ENCODE measurements at places on chromosomes 5 and 9.

DNA sequence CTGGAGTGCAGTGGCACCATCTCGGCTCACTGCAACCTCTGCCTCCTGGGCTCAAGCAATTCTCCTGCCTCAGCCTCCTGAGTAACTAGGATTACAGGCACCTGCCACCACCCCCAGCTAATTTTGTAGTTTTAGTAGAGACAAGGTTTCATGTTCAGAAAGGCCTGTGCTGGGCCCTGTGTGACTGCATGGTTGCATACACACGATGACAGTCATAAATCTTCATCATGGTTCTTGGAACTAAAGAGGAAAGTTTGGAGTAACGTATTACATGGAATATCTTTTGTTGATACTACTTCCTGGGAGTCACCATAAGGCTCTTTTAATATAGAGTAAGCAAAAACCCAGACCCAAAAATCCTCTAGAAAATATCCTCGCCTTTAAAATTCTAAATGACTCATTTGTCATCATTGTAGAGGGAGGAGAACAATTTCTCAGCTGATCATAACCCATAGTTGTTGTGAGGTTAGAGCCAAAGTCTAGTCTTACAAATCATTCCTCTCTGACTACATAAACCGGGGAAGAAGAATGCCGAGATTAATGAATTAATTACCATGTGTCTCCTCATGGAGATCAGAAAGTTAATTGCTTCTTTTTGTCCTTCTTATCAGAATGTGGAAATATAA, 47.0 kb downstream of the KLF9 start:
- H3K4me1 ChIP-seq: no peaks in the 10 kb centered on the region
- H3K36me3 ChIP-seq: no peaks in the 10 kb centered on the region
- DNase-seq: no peak
- no peaks in the 10 kb centered on the region for H3K27me3 ChIP-seq
- H3K27ac ChIP-seq: no peak overlapping the region

- H3K27me3 ChIP-seq: no peaks in the 10 kb centered on the region
- H3K36me3 ChIP-seq: no peaks in the 10 kb centered on the region
- H3K4me3 ChIP-seq: no peak overlapping the region
- H3K27ac ChIP-seq: no peak overlapping the region
- DNase-seq: no peak
These were observed 3.9 kb downstream of the LCN8 start for GRCh38 chr9:136754059-136754572.

- H3K27me3 ChIP-seq: no peaks in the 10 kb centered on the region
- H3K36me3 ChIP-seq: no peaks in the 10 kb centered on the region
- no peak for DNase-seq
- no peak overlapping the region for H3K27ac ChIP-seq
- H3K4me3 ChIP-seq: no peak overlapping the region
These were observed 149.9 kb upstream of the FBN2 start for GRCh38 chr5:128687930-128688329.

- H3K27me3 ChIP-seq: no peaks in the 10 kb centered on the region
- H3K36me3 ChIP-seq: no peaks in the 10 kb centered on the region
- no peak overlapping the region for H3K27ac ChIP-seq
- H3K4me1 ChIP-seq: peaks cover 7% of the 10 kb centered on the region
These were observed 1879.2 kb upstream of the CDH9 start for GRCh38 chr5:28917631-28918030.

DNA sequence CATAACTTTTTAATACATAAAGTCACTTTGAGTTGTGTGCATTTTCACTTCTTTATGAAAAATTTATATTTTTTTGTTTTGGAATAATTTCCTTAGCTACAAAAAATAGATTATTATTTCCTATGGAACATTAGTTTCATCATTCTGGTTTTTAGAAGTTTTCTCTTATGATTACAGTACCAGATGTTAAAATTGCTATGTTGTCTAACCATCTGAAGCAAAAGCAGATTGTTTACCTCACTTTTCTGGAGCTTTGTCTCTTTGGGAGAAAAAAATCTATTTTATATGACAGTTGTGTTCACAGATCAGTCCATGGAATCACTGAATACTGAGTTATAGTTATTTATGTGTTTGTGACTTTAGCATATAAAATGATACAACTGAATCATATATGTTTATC, 708.9 kb upstream of the RIOK2 start:
- no peak overlapping the region for H3K27ac ChIP-seq
- H3K27me3 ChIP-seq: no peaks in the 10 kb centered on the region
- H3K4me3 ChIP-seq: no peak overlapping the region
- no peaks in the 10 kb centered on the region for H3K36me3 ChIP-seq

- no peaks in the 10 kb centered on the region for H3K27me3 ChIP-seq
- H3K4me1 ChIP-seq: peaks cover 12% of the 10 kb centered on the region
- H3K36me3 ChIP-seq: no peaks in the 10 kb centered on the region
- H3K27ac ChIP-seq: no peak overlapping the region
- DNase-seq: no peak
These were observed 95.7 kb upstream of the BASP1 start for GRCh38 chr5:17121776-17122175.

- no peak overlapping the region for H3K27ac ChIP-seq
- H3K4me3 ChIP-seq: no peak overlapping the region
- peaks cover 23% of the 10 kb centered on the region for H3K4me1 ChIP-seq
- peaks cover 6% of the 10 kb centered on the region for H3K36me3 ChIP-seq
- DNase-seq: no peak
These were observed 77.9 kb downstream of the LHFPL2 start for GRCh38 chr5:78570646-78571045.

DNA sequence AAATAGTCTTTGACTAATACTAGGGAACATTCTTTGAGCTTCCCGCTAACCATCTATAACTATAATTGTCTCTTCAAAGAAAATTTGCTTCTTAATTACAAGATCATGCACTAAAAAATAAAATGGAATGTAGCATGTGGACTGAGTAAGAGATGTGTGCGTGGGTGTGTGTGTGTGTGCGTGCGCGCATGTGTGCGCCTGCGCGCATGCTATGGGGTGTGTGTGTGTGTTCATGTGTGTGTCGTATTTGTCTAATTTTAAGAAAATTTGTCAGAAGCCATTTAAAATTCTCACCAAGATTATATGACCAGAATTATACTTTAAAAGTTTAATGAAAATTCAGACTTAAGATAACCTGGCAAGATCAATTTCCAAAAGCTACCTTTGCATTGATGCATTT, 593.0 kb downstream of the ACTL7B start:
- no peak for DNase-seq
- H3K27ac ChIP-seq: no peak overlapping the region
- no peak overlapping the region for H3K4me3 ChIP-seq
- peaks cover 14% of the 10 kb centered on the region for H3K4me1 ChIP-seq
- no peaks in the 10 kb centered on the region for H3K27me3 ChIP-seq

DNA sequence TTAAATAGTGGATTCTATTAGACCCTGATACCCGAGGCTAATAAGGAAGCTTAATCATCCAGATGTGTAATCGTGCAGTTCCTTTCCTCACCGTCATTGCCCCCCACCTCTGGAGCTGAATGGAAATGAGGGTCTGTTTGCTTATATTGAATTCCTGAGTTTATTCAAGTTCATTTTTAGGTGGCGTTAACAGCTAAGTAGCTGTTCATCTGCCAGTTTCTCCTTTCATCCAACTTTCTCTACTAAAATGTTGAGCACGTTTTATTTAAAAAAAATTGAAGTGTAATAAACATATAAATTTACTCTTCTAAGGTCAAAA, 291.0 kb downstream of the DOCK8 start:
- peaks cover 21% of the 10 kb centered on the region for H3K36me3 ChIP-seq
- DNase-seq: no peak
- H3K4me1 ChIP-seq: peaks cover 6% of the 10 kb centered on the region
- H3K27ac ChIP-seq: peak overlapping the region; percentile 39
- H3K27me3 ChIP-seq: no peaks in the 10 kb centered on the region
- peak overlapping the region; percentile 97 for H3K4me3 ChIP-seq

DNA sequence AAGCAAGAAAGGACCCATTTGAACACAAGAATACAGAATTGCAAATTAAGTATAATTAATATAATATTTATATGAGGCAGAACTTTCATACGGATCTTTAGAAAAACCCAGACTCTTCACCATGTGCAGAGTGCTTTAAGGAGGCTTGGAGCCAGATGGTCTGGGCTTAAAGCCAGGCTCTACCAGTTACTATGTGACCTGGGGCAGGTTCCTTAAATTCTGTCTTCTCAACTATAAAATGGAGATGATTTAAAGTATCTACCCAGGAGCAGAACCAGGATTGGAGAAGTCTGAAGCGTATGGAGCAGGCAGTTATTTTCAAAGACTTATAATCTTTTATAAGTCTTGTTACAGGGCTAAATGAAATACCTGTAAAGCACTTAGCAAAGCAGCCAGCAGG, 202.1 kb downstream of the TSSK1B start:
- peaks cover 51% of the 10 kb centered on the region for H3K4me1 ChIP-seq
- H3K27me3 ChIP-seq: no peaks in the 10 kb centered on the region
- no peak overlapping the region for H3K4me3 ChIP-seq
- peak overlapping the region; percentile 42 for H3K27ac ChIP-seq
- no peak for DNase-seq

DNA sequence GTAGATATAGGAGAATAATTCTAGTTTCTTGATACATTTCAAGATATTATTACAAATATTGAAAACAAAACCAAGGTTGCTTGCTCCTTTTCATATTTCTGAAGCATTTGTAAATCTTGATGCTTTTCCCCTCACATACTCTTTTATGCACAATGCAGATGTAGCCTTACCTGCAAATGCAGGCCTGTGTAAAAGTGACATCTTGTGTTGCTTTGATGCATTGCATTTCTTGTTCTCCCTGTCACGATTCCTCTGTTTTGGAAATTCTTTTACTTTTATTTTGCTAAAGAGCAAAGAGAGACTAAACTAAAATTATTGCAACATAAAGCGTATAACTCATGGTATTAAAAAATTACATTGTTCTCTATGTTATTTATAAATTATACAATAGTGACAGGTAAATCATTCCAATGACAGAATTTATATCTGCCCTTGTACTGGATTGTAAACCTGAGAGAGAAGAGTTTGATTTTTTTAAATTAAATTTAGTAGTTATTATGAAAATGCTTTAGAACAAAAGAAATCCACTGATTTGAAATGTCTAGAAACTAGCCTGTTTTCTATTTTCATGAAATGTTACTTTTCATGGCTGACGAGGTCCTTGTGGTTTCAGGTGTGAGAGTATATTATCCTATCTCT, 970.0 kb downstream of the MAT2B start:
- no peaks in the 10 kb centered on the region for H3K36me3 ChIP-seq
- no peak overlapping the region for H3K27ac ChIP-seq
- no peaks in the 10 kb centered on the region for H3K4me1 ChIP-seq
- no peak overlapping the region for H3K4me3 ChIP-seq
- H3K27me3 ChIP-seq: peaks cover 14% of the 10 kb centered on the region

DNA sequence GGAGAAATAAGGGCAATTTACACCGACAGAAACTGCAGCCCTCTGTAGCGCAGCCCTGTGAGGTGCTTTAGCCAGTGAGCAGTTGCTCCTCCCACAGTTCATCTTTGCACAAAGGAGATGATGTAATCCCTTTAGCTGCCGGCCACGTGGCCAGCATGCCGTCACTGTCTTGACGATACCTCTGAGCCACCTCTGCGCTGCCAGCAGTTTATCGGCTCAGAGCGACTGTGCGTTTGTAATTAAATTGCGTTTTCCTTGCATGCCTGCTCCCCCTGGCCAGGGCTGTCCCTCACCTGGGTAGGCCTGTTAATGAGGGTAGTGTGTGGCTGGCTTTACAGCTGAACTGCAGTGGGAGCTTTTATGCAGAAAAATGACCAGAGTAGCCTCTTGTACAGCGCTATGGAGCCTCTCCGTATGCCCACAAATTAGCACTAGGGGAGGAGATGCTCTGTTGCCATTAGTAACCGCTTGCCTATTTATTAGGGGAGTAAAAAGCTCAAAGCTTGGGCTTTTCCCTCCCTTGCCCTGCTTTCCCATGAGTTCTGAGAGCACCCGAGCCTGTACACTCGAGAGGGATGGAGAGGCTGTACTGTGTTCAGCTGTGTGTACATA, 107.0 kb downstream of the TRIO start:
- H3K27ac ChIP-seq: peak overlapping the region; percentile 5
- no peak for DNase-seq
- H3K36me3 ChIP-seq: peaks cover 12% of the 10 kb centered on the region

DNA sequence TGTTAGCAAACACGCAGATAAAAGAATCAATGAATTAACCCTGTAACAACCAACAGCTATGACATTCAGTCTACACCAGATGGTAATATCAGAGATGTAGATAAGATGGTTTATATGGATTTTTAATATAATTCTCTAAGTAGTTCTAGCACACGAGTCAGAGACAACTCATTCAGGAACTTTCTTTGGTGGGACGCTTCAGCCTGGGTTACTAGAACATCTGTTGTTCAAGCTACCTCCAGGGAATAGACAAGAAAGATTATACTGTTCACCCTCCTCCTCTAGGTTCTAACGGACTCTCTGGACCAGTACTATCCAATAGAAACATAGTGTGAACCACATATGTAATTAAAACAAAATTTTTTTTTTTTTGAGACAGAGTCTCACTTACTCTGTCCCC, 73.8 kb downstream of the RAPGEF1 start:
- H3K27ac ChIP-seq: no peak overlapping the region
- H3K4me1 ChIP-seq: peaks cover 8% of the 10 kb centered on the region
- H3K36me3 ChIP-seq: no peaks in the 10 kb centered on the region
- H3K4me3 ChIP-seq: no peak overlapping the region
- no peak for DNase-seq

DNA sequence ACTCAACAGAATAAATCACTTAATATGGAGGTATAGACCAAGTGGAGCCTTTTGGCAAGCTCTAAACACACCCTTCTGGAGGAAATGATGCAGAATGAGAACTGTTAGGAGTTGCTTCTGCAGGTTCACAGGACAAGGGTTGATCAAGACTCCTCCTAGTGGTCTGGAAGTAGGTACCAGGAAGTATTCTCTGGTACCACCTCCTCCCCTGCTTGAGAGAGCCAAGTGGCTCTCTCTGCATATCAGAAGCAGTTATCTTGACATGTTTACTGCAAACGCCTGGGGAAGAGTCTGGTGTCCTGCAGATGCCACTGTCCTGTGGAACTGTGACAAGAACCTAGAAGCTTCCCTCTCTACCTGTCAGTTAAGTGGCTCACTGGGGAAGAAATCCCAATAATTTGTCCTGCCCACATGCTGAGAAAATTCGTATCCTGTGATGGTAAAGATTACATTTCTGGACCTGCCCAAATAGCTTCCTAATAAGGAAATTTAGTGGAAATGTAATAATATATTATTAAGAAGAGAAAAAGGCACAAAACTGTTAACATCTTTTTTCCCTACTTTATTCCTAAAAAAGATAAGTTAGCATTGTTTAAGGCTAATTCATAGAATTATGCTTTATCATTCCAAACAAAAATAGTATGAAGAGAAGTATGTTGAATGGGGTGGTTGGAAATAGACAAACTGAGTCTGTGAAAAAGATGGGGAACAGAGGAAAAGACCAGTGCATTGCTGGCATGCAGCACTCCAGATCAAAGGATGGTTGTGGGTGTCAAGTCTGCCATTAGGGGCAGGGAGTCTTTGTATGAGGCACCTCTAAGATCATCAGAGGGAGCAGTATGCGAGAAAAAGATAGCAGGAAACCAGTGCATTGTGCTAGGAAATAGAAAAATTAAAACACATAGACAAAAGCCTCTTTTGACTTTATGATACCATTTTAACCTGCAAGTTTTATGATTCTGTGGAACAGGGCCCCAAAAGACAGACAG, 118.8 kb downstream of the CDC42SE2 start:
- H3K27ac ChIP-seq: no peak overlapping the region
- H3K36me3 ChIP-seq: peaks cover 20% of the 10 kb centered on the region
- H3K27me3 ChIP-seq: no peaks in the 10 kb centered on the region

Measured in RWPE2 (cell line).